ENCODE measurements at places on chromosomes 12 and 14.

GRCh38 chr14:33120341-33120740, 181.7 kb downstream of the NPAS3 start:
- H3K27ac ChIP-seq: no peak overlapping the region
- H3K27me3 ChIP-seq: no peaks in the 10 kb centered on the region
- H3K4me3 ChIP-seq: no peak overlapping the region
- DNase-seq: no peak
- H3K4me1 ChIP-seq: no peaks in the 10 kb centered on the region
- H3K36me3 ChIP-seq: no peaks in the 10 kb centered on the region

- no peak overlapping the region for H3K27ac ChIP-seq
- H3K4me3 ChIP-seq: no peak overlapping the region
- H3K36me3 ChIP-seq: no peaks in the 10 kb centered on the region
- no peaks in the 10 kb centered on the region for H3K27me3 ChIP-seq
- DNase-seq: no peak
- H3K4me1 ChIP-seq: no peaks in the 10 kb centered on the region
These were observed 88.3 kb downstream of the GTF2A1 start for GRCh38 chr14:81132468-81132867.

DNA sequence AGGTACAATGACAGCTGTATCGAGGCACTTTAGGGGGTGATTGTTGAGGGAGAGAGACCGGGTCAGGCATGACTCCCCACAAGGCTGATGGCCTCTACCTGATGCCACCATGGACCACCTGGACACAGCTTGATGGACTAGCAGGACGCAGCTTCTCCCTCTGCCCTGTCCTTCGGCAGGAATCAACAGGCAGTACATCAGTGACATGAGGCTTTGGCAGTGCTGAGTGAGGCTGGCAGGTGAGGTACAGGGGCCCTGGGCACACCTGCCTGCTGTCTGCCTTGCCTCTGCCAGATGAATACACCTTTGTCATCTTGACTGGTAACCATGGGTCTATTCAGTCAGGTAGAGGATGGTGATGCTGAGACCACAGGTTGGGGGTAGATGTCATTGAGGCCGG, 25.3 kb upstream of the ESRRB start:
- no peak overlapping the region for H3K4me3 ChIP-seq
- peaks cover 2% of the 10 kb centered on the region for H3K4me1 ChIP-seq
- H3K36me3 ChIP-seq: no peaks in the 10 kb centered on the region
- H3K27me3 ChIP-seq: no peaks in the 10 kb centered on the region
- no peak overlapping the region for H3K27ac ChIP-seq
- no peak for DNase-seq

GRCh38 chr14:105146181-105146975, 22.2 kb downstream of the JAG2 start:
- no peak for DNase-seq
- no peaks in the 10 kb centered on the region for H3K4me1 ChIP-seq
- no peaks in the 10 kb centered on the region for H3K27me3 ChIP-seq
- no peak overlapping the region for H3K4me3 ChIP-seq
- no peak overlapping the region for H3K27ac ChIP-seq

All from natural killer cell (primary cell).